Left ventricle myocardium superior (tissue), 1 donor: ENCODE measurements at places on chromosomes 16 and 17.
A peak's percentile ranks its signal among the peaks of the same experiment; 100 is the strongest.

DNA sequence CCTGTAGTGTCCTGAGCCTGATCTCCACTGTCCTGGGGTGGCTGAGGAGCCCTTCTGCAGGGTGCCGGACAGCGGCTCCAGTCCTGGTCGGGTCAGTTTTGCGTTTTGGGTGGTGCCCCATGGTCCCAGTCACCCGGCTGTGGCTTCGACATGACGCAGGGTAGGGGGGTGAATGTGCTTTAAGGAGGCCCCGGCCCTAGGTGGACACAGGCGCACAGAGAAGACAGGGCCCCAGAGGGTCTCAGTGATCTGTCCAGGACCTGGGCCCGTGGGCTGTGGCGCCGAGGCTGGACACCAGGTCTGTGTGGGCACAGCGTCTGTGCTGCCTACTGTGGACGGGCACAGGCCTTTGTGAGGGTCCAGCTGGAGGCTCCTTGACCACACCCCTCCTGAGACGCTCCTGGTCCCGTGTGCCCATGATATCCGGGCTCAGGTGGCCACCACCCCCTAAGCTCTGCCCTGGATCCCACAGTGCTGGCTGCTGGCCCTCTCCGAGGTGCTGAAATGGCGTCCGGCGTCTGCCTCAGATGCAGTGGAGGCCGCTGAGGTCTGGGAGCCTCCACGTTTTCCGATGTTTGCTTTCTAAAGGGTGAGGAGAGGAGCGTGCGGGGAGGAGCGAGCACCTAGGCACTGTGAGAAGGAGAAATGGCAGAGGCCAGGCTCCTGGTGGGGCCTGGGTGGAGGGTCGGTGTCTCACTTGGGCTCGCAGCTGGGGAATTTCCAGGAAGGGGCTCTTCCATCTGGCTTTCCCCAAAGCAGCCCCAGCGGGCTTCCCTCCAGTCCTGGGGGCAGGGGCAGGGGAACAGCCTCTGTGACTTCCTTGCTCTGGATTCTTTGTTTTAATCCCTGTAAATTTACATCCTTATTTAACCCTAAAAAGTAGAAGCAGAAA, 56.1 kb upstream of the ACSF3 start:
- peak; percentile 51 for DNase-seq

- no peak for DNase-seq
Observed at GRCh38 chr17:45116434-45117016, 15.8 kb downstream of the PLCD3 start.

DNA sequence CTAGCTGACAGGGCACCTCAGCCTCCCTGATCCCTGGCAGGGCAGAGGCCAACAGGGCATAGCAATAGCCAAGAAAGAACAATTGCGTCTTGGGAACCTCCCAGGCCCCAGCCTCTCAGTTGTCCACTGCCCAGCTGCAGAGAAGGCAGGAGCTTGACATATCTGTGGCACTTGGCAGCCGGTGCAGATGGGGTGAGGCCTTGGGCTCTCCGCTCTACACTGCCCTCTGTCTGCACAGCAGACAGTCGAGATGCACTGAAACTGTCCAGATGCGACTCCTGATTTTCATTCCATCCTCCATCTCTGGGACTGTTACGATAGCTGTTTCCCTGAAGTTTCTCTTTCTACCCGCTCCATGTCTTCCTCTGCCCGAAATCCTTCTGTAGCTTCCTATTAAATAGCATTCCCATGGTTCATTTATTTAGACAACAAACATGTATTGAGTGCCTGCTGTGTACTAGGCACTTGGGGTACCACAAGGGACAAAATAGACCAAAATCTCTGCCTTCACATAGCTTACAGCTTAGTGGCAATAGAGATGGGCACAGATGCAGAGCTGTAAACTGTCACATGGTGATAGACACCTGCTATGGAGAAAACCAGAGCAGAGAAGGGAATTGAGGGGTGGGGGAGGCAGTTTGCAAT, 3.3 kb downstream of the POLR3E start:
- peak; percentile 80 for DNase-seq

DNA sequence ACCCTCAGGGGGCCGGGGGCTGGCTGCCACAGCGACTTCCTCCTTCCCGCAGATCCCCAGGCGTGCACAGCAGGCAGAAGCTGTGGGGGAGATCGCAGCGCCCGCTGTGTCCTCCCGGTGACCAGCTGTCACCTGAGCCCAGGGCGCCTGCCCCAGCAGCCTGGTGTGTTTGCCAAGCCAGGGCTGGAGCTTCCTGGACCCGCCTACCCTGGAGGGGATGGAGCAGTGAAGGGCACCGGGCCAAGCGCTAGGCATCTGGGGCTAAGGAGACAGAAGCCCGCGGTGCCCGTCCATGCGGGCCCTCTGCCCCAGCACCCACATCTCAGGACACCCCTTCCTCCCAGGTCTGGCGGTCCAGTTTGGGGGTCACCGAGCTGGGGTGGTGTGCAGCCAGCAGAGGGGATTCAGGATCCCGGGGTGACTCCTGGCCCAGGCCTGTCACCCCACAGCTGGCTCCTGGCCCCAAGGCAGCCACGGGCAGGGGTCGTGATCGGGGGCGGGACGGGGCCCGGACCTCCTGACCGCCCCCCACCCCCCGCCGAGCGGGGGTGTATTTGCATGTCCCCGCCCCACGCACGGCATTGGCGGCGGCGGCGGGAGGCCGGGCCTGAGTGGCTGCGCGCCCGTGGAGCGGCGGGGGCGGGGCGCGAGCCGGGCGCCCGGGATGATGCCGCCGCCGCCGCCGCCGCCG, at the start of gene RAB26:
Gene RAB26 (plus strand): TSS at position 645 of the 691 bp plus-strand sequence. CDS start 159 bp downstream, outside the sequence.
- peak; percentile 92 for DNase-seq

- no peak for DNase-seq
Observed at GRCh38 chr16:26697807-26698206, 368.9 kb upstream of the C16orf82 start.

- peak; percentile 56 for DNase-seq
Observed at GRCh38 chr17:44307387-44308186, 814 bp upstream of the RUNDC3A start.

DNA sequence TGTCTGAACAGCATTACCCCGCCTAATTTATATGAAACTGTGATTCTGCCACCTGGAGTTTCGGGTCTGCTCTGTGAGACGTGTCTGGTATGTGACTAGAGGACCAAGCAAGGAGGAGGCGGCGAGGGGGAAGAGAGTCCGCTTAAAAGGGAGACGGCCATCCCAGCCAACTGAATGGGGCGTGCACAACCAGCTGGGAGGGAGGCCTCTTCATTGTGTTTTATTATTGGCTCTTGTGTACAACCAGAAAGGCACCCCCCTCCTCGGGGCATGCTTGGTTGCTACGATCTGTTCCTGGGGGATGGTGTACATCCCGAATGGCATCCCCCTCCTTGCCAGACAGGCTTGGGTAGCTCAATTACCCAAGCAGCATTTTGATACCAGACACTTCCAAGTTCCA, 384.5 kb upstream of the SALL1 start:
- DNase-seq, result no peak

GRCh38 chr16:57299009-57299718, 14.7 kb upstream of the PLLP start:
- DNase-seq, result no peak

- peak; percentile 18 for DNase-seq
Observed at GRCh38 chr16:62644030-62644812, 608.0 kb upstream of the CDH8 start.

DNA sequence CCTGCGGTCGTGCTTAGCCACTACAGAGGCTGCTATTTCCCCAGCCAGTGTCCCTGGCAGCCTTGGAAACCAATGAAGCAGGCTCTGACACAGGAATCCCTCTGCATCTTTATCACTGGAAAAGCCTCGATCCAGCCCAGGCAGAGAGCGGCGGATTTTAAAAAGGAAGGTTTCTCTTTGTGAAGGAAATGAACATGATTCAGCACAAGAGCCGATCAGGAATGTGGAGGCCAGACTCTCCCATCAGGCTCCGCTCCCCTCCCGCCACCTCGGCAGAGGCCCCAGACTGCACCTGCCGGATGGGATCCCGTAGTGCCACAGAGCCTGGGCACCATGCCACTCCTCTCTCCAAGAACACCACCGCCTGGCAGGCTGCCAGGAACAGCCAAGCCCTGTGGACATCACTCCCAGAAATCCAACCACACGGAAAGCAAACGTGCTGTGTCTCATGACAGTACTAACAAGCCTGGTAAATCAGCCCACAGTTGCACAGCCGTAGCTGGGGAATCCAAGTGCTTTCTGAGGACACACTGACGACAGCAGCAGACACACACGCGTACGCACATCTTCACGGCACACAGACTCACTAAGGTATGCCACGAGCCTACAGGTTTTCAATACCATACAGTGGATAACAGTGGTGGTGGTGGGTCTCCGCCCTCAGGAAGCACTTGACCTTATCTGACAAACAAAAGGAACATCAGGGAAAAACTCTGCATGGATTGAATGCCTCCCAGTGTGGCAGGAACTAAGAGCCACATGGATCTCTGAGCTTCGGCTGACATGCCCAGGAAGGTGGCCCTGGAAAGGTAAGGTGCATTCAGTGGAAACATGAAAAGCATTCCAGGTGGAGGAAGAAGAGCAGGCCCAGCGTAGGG, 5.4 kb downstream of the LRRC75A start:
- peak; percentile 90 for DNase-seq

DNA sequence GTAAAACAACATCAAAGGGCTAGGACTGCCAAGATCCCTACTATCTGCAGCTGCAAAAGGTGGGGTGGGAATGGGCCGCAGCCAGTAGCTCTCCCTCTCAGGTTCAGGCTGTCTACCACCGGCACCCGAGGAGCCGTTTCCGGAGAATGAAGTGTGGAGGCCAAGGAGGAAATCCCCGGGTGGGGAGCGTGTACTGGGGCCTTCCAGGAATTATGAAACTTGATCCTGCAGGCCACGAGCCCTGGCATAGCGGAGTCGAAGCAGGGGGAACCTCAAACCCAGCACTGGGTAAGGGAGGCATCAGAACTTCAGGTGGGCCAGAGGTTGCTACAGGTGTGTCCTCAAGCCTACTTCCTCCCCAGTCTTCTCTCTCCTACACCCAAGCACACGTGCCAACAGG, 5.1 kb downstream of the INPP5K start:
- DNase-seq, result peak; percentile 65

DNA sequence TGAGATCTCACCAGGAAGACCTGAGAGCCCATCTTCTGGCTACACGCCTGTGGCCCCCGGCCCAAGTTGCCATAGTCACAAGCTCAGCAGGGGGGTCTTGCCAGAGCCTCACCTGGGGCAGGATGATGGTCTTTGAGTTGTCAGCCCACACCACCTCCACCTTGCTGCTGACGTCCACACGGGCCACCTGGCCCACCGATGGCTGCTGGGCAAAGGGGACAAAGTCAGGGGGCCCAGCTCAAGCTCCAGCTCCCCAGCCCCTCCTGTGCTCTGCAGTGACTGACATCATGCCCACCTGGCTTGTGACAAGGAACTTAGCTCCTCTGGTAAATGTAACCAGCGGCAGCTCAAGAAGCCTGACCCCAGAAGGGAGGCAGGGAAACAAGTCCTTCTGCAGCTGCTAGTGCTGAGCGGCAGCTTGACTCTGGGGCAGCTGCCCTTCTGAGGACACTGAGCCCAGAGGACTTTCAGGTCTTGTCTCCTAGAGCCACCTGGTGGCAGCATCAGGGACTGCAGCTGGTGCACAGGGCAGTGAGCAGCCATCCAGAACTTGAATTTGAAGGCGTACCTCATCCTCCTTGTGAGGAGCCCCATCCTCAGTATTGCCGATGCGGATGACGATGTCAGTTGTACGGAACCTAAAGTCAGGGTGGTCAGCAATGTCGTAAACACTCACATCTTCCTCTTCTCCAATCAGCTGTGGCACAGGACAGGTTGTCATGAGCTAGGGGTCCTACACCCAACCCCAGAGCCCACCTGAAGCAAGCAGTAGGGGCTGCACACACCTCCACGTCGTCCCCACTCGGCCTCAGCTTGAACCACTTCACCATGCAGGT, 13.5 kb downstream of the SPHK1 start:
- peak; percentile 93 for DNase-seq

GRCh38 chr16:68298907-68299561, 11.7 kb downstream of the SLC7A6OS start:
- peak; percentile 80 for DNase-seq

- DNase-seq, result no peak
Observed at GRCh38 chr16:28290859-28291254, 1.5 kb upstream of the SBK1 start.

- DNase-seq, result no peak
Observed at GRCh38 chr16:68147444-68147843, 62.3 kb downstream of the NFATC3 start.

DNA sequence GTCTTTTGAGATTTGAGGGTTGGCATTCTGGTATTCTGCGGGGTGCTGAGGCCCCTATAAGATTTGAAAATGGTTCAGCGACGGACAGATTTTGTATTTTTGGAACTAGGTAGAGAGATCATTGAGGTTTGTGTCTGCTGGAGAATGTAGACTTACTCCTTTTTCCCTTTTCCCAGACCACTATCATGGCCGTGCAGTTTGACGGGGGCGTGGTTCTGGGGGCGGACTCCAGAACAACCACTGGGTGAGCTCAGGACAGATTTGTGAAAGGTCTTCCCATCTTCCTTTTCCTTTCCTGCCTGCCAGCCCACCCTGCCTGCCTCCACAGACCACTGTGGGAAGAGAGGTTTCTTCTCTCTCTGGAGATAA, 572 bp downstream of the PSMB6 start:
- DNase-seq, result no peak

DNA sequence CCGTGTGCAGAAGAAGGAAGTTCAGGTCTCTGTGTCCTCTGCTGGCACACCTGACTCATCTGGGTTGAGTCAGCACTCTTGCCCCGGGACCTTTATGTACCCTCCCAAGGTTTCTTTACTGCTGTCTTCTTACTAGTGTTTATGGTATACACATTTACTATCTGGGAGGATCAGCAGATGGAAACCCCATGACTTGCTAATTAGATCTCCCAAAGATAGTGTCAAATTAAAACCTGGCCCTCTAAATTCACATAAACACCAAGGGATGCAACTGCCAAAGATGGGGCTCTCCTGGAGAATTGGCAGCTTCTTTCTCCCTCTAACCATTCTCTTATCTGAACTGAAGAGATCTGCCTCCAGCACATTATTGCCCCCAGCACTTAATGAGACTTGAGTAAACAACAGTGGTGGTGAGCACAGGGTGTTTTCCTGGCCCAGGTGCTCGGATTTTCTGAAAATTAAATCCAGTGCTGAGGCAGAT, 718.1 kb upstream of the SOX9 start:
- DNase-seq, result no peak

DNA sequence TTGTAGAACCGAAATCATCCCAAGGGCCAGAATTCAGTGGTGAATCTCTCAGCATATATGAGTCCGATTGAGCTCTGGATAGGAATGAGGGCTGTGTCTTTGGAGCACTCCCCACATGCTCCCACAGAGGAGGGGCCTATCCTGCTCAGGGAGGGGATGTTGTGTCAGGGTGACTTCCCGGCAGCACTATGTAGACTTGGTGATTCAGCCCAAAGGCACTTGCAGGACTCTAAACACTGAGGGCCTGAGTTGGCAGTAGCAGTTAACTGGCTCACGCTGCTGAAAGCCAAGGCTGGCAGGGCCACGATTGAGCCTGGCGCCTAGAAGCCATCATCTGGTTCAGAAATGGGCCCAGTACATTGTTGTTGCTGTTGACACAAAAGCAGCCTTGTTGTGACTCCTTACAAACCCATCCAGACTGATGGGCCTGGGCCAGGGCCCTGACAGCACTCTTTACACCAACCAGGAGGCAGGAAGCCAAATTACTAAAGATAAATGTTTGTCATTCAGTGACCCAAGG, 31.9 kb downstream of the NMT1 start:
- peak; percentile 84 for DNase-seq
